ENCODE measurements at places on chromosomes 12 and 14.

- DNase-seq, result no peak
Observed at GRCh38 chr14:61653507-61653906, 41.8 kb upstream of the HIF1A start.

GRCh38 chr14:81484120-81484519 is 49.5 kb downstream of the SEL1L start:
- DNase-seq, result no peak

DNA sequence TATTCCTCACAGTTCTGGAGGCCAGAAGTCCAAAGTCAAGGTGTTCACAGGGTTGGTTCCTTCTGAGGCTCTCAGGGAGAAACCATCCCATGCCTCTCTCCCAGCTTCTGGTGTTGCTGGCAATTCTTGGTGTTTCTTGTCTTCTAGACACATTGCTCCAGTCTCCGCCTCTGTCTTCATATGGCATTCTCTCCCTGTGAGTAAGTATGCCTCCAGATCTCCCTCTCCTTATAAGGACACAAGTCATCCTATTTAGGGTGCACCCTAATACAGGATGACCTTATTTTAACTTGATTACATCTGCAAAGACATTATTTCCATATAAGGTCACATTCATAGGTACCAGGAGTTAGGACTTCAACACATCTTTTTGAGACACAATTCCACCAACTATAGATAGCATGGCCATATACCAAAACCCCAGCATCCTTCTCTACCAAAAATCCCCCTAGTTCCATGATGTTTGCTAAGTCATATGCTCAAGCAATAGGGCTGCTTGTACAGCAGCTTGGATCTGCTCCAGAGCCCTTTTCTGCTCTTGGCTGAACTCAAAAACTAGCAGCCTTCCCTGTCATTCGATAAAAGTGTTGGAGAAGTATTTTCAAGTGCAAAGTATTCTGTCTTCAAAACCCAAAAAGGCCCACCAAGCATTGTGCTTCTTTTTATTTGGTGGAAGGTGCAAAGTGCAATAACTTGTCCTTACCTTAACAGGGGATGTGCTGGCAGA is 79.2 kb upstream of the CMKLR1 start:
- no peak for DNase-seq

DNA sequence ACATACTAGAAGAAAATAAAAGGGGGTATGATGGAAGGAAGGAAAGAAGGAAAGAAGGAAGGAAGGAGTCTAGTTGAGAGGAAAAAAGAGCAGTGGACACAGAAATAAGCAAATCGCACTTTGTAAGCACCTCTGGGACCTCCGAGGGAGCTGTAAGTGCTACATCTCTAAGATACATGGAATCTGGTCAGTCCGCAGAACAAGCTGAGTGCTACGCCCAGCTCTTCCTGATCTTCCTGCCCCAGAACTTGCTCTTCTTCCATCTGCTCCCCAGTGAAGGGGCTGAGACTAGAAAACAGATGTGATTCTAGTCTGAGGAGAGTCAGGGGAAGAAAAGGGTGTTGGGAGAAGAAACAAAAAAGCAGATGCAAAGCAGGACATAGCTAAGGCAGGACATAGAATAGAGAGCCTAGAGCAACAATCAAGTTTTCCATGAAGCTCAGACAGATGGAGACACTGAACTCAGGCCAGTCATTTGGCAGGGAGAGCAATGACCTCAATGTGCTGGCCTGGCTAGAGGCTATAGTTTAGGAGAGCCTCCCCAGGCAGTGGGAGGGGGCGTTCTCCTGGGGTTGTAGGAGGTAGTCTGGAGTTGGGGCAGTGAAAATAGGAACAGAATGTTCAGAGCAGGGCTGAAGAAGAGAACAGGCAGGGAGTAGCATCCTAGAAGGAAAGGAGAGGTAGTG is 1.7 kb upstream of the MFAP5 start:
- DNase-seq, result no peak

DNA sequence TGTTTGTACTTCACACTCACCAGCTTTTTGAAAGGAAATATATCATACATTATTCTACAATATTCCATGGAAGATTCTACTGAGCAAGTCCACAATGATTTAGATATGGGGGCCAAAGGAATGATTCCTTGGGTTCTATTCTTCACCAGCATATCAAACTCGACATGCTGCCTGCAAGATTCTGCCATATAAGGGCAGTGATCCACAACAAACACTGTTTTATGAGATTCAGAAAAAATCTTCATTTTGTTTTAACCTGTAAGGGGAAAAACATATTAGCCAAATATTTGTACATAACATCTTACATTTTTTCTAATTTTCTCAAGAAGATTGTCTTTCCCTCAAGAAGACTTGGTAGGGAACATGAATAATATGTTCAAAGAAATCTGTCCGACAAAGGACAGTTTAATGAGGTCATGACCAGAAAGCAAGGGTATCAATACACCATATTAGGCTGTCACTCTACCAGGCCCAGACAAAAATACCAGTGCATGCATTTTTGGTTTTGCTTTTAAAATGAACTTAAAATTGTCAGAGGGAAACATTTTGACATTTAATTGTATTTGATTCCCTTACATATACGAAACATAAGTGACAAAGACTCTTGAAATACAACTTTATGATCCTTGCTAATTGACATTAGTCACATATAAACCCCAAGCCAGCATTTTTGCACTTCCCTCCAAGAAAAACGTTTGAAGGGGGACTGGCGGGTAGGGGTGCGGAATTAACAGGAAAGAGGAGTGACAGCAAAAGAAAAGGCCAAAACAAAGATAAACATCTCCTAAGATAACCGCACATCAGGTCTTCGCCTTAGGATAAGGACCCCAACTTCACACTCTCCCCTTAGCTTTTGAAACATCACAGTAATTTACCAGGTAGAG is 980 bp downstream of the INTS13 start:
- no peak for DNase-seq

DNA sequence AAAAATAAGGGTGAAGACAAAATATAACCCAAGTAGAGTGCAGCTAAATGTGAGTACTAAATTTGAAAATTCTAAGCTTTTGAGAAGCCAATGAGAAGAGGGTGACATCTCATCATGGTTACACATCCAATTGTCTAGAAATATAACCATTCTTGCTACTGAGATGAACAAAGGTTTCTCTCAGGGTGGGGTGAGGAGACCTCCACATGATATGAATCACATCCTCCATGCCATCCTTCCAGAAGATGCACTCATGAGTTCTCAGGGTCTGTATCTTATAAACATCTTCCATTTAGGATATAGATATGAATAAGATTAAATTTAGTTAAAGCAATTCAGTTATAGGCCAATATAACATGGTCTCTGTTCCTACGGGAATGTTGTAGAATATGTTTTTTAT is 38.9 kb upstream of the E2F7 start:
- DNase-seq, result no peak

DNA sequence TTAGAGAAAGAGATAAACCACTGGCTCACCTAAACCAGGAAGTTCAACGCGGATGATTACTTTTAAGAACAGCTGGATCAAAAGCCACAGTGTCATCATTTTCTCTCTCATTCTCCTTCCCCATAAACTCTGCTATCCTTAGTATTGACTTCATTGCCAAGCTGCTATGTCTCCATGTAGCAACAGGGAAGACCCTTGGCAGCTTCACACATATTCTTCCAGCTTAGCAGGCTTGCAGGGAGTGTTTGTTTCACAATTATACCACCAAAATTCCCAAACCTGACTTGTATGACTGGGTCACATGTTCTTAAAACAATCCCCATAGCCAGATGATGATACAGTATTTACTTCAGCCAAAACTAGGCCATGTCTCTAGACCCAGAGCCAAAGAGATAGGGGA is 235.5 kb downstream of the PAWR start:
- no peak for DNase-seq

DNA sequence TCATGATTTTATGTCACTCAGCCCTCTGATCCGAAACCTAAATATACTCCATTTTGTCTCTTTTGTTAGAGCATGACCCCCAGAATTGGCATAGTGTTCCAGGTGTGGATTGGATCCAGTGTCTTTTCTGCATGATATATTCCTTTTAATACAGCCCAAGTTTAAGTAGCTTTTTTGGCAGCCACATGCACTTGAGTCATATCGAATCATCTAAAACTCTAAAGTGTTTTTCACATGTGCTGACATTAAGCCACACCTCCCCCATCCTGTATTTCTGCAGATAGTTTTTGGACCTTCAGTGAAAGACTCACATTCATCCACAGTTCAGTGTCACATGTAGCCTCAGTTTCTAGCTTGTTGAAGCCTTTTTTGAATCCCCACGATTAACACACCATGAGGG is 30.6 kb downstream of the BORCS5 start:
- no peak for DNase-seq

GRCh38 chr12:7075518-7075917 is 15.0 kb downstream of the C1S start:
- no peak for DNase-seq

- DNase-seq, result no peak
Observed at GRCh38 chr14:69260190-69260860, 367 bp downstream of the GALNT16 start.

- no peak for DNase-seq
Observed at GRCh38 chr14:30753452-30753851, 120.9 kb upstream of the COCH start.

DNA sequence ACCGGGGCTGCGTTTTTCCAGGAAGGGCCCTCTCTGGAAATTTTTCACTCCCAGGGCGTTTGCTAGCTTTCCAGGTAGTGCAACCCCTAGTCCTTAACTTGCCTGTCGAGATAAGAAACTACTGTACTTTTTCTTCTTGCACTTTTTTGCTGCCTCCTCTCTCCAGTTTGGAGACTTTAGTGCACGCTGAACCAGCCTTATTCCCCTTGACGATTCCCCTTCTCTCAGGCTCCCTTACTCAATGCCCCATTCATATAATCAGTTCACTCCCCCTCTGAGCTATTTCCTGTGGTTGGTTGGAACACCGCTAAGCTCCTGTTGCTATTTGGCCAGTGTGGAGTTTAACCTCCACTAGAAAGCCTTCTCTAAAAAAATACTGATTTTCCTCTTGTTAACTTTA is 682 bp downstream of the CREBL2 start:
- DNase-seq, result no peak

DNA sequence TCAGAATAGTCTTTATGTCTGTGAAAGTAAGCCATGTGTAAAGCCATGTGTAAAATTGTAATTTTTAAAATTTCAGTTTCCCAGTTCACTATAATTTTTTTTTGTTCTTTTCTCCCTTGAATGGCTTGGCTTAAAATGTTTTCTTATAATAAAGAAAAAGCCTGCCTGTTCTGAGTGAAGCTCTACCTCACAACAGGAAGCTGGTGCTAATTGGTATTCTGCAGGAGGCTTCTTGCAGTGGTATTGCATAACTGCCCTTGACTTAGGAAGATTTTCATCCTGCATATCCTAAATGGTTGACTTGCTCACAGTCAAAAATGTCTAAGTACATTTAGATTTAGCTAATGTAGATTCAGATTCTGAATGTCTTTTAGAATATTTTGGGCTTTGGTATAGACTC is 49.5 kb downstream of the ATP2A2 start:
- no peak for DNase-seq

DNA sequence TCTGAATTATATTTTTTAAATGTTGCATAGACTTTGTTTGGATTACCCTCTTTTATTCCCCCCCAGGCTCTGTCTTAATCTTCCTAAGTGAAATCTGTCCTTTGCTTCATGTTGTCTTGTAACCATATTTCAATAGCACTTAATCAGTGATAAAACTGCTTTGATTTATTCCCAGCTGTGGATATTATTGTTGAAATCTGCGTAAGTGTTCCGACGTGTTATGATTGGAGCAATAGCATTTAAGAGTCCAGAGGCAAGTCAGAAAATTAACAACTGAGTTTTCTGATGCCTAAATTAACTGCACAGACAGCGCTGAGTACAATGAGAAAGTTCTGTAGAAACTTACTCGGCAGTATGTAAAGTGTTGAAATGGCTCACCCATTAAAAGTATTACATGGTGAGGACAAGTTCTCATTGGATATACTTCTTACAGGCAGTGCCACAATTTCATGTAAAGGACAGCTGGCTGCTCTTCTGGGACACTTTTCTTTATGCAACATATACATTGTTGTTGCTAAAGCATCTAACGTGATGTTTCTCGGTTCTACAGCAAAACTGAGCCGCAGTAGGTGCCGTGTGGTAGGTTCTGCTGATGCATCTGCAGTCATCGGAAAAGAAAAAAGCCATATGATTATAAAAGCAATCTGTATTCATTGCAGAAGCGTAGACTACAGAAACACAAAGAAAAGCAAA is 501.0 kb downstream of the EGLN3 start:
- DNase-seq, result no peak

- DNase-seq, result no peak
Observed at GRCh38 chr12:56766535-56766934, 3.4 kb downstream of the HSD17B6 start.

DNA sequence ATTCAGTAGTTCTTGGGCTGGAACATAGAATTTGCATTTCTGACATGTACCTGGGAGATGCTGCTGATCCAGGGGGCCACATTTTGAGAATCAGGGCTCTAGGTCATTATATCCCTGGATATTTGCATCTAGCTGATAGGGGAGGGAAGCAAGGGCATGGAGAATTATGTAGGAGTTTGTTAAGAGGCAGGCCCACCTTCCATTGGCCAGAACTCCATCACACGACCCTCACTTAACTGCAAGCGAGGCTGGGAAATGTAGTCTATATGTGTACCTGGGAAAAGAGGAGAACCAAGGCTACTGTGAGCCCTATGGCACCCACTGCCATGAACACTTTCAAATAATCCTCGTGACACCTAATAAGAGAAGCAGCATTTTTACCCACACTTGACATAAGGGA is 657.6 kb downstream of the MED13L start:
- no peak for DNase-seq

DNA sequence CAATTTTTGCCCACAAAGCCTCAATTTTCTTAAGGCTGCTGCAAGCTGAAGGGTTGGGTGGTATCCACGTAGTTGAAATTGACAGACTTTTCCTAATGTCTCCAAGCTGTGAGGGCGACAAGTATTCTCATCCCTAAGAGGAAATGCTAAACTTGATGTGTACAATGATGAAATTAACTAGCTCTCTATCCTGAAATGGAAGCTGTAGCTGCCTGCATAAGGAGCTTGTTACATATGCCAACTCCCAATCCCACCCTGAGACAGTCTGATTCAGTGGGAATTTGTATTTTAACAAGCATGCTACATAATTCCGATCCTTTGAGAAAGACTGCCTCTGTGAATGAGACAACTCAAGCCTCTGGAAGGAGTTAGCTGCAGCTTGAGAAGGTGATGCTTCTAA is 45.7 kb upstream of the MDM1 start:
- no peak for DNase-seq

DNA sequence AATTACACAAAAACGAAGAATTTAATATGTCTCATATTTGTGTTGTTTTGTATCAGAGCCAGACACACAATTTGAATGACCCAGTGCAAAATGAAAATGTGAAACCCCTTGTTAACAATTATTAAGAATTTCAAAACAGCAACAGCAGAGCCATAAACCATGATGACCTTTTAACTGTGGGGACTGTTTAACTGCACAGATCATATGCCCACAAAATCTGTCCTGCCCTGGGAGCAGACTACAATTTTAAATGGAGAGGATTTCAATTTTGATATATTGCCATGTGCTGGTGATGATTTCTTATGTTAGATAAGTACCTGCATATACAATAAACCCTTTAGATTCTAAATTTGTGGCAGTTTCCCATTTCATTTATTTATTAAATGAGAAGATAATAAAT is 455.5 kb upstream of the MGAT4C start:
- no peak for DNase-seq

- DNase-seq, result no peak
Observed at GRCh38 chr12:77686760-77687159, 143.9 kb upstream of the NAV3 start.

Measured in T-cell (primary cell).